ENCODE measurements at places on chromosomes 3 and 15.

GRCh38 chr3:14769544-14770325 lies 49.0 kb upstream of the FGD5 start:
- DNase-seq = no peak

- no peak for DNase-seq
Observed at GRCh38 chr3:123791898-123792297, 92.2 kb downstream of the MYLK start.

DNA sequence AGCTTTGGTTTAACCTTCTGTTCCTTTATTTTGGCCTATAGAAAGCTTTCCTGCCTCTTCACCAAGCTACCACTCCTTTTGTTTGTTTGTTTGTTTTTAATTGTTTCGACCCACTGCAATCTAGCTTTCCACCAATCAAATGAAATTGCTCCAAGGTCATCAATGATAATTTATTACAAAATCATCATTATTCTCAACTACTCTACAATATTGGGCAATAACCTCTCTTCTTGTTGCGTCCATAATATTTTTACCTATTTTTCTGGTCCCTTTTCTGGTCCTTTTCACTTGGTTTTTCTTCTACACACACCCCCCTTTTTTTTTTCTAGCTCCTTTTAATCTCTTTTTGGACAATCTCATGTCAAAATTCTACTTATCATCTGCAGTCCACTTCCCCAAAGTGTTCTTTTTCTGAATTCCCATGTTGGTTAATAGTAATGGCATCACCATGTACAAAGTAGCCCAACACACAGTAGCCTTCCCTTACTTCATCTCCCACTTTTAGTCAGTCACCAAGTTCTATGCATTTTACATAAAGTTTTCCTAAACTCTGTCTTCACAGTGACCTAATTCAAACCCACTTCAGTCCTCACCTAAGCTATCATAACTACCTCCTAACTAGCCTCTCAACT lies 11.0 kb upstream of the ANKRD28 start:
- DNase-seq = no peak

DNA sequence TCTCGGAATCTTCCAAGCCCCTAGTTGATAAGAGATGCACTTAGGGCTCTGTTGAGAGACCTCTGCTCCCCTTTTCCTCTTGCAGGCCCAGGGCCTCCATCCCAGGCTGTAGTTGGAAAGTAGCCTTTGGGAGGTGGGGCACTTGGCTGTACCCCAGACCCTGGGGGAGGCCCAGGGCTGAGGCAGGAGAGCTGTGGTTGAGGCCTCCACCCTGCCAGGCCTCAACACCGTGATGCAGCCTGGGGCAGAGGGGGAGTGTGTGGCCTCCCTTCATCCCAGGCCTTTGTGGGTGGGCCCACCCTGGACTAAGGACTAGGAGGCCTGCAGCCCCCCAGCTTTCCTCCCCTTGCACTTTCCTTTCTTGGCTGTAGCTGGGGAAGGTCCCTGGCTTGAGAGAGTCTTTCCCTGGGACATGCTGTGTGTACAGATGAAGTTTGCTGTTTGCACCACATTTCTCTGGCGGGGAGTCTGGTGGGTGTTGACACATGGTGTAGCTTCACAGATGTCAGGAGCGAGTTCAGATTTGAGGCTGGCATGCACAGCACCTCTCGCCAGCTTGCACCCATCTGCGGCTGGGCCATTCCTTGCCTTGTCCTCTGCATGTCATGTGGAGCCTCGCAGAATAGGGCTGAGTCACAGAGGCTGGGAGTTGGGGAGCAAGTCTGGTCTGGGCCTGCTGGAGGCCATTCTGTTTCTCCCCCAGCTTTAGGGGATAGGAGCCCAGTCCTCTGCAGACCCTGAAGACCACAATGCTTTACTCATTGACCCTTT lies 13.7 kb downstream of the PLEKHO2 start:
- DNase-seq = no peak

GRCh38 chr3:130783629-130784028 lies 37.0 kb upstream of the PIK3R4 start:
- no peak for DNase-seq

GRCh38 chr3:104669083-104669482 lies 697.6 kb upstream of the ALCAM start:
- no peak for DNase-seq

DNA sequence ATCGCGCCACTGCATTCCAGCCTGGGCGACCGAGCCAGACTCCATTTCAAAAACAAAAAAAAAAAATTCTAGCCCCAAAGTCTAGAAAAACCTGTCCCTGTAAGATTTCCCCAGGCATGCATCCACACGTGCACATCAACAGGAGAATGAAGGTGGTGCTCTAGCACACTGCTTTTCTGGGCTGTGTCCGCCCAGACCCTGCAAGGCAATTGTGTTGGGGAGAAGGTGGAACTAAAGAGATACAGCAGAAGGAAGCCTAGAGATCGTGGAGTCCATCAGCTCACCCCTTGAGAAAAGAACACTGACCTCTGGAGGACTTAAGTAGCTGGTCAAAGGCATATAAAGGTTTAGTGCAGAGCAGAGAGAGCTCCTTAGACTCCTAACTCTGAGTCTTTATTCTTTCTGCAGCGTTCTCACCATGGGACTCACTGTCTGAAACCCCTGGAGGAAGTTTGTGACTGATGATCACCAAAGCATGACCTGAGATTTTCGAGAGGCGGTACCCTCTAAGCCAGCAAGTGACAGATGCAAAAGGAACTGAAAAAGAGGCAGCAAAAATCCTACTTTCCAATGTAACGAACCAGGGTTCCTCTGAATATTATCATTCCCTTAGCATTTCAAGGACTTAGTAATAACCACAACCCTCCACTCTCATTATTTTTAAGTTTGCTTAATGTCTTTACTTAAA lies 179.8 kb downstream of the MEX3B start:
- no peak for DNase-seq

Measured in cerebellar nuclear complex (tissue), 1 donor.